Lung microvascular endothelial cell (primary cell): ENCODE measurements at places on chromosomes 2 and 18. TPM values are rescaled to one million over a fixed set of nuclear protein-coding genes. Genes with fewer than 3 reads are reported as not detected.

The OR6B2 gene
- not detected in 2 replicates for total RNA-seq

The SPATA3 gene
- not detected in 2 replicates for total RNA-seq

The MYO7B gene
- total RNA-seq: under 0.01 TPM in 2 replicates

The KCNE4 gene
- under 0.01 TPM in 2 replicates for total RNA-seq

The ACVR1 gene
- total RNA-seq: 11.1 and 13.3 TPM in 2 replicates

The ATIC gene
- total RNA-seq: 12.6 and 16.3 TPM in 2 replicates

The GCG gene
- total RNA-seq: not detected in 2 replicates

The WNT6 gene
- total RNA-seq: not detected in 2 replicates

The CFC1 gene
- not detected in 2 replicates for total RNA-seq

The TMEM200C gene
- total RNA-seq: not detected in 2 replicates

The G6PC2 gene
- total RNA-seq: not detected in 2 replicates

The PASK gene
- 4.4 and 8.7 TPM in 2 replicates for total RNA-seq

The TRAK2 gene
- 26.6 and 26.8 TPM in 2 replicates for total RNA-seq

The ASPRV1 gene
- total RNA-seq: under 0.01 TPM in 2 replicates

The PCARE gene
- not detected in 2 replicates for total RNA-seq

The REEP1 gene
- total RNA-seq: 4.8 and 14.5 TPM in 2 replicates

The MAP3K20 gene
- total RNA-seq: 17.9 and 19.2 TPM in 2 replicates

DNA sequence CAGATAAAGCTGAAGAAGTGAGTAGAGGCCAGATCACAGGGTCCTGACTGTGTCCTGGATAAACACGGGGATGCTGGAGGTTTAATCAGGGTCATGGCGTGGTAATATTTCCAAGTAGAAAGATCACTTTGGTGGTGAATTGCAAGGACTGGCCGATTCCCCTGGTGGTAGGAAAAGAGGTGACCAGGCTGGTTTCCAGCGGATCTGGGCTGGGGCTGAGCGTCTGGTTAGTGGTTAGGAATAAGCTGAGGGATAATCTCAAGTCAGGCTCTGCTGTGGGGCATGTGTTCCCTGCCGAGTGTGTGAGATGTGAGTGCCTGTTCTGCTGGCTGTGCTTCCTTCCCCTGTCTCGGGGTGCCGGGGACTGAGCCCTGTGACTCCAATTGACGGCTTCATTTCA is 484.0 kb downstream of the TSN start:
- DNase-seq: no peak

- DNase-seq: no peak
These were observed 722.7 kb downstream of the TSN start for GRCh38 chr2:122478117-122478516.

DNA sequence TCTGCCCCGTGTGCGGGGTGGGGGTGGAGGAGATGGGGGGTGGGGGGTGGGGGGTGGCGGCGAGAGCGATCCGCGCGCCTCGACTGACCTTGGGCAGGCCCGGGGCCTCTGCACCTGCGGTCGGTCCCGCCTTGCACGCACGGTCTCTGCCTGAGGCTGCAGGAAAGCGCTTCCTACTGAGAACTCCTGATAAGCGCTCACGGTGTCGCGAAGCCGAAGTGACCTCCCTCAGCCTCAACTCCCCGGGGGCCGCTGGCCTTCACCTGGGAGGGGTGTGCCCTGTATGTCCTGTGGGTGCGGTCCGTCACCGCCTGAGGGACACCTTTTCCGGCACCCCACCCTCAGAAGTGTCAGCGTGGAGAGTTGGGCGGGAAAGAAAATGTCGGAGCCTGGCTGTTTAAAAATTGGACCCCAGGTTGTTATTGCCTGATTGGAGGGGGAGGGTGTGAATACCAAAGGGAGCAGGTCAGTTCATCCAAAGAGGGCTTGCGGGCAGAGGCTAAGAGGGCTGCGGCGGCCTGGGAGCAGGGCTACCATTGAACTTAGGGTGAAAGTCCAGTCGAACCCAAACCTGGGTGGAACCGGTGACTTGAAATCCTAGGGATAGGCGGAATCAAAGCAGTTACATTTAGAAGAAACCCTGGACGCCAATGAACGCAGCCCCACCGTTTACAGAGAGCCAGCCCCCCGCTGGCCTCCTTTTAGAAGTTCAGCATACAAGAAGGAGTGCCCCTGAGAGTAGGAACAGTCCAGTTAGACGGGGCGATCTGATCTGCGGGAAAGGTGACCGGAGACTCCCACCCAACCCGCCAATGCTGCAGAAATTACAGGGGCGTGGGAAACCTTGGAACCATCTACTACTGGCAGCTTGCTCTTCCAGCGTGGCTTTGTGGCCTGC is 1.2 kb downstream of the MAL start:
- no peak for DNase-seq

DNA sequence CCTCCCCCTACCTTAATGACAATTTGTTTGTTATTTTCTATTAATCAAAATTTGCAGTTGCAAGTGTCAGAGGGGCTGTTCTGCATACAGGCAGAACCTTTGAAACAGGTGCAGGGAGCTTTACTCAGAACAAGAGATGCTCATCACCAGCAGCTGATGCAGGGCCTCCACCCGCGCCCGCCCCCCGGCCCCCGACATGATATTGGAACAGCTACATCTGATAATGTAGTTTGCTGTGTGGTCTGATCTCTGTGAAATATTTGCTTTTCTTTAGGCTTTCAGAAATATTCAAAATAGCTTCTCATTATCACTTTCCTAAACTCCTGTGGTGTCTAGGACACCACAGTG is 130.0 kb downstream of the PRKCE start:
- DNase-seq: no peak

DNA sequence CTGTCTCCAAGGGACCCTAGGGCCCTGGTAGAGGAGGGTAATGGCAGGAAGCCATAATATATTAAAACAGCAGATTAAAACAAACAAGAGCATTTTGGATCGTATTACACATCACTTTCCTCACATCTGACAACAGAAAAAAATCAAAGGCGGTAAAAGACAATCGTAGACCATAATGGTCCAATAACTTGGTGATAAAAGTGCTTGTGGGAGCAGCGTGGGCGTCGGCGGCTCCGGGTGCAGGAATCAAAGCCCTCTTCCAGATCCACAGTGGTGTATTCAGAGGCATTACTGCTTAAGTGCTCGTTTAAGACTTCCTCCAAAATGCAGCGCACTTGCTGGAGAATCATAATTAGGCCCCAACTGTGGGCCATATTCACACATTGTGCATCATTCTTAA is 68.0 kb downstream of the FECH start:
- DNase-seq: no peak

- peak; percentile 5 for DNase-seq
These were observed 125.5 kb upstream of the REV1 start for GRCh38 chr2:99615247-99615771.

- DNase-seq: peak; percentile 87
These were observed 40.6 kb upstream of the MRPL19 start for GRCh38 chr2:75605770-75606529.

GRCh38 chr2:119338826-119339561 is 27.6 kb downstream of the C2orf76 start:
- no peak for DNase-seq

DNA sequence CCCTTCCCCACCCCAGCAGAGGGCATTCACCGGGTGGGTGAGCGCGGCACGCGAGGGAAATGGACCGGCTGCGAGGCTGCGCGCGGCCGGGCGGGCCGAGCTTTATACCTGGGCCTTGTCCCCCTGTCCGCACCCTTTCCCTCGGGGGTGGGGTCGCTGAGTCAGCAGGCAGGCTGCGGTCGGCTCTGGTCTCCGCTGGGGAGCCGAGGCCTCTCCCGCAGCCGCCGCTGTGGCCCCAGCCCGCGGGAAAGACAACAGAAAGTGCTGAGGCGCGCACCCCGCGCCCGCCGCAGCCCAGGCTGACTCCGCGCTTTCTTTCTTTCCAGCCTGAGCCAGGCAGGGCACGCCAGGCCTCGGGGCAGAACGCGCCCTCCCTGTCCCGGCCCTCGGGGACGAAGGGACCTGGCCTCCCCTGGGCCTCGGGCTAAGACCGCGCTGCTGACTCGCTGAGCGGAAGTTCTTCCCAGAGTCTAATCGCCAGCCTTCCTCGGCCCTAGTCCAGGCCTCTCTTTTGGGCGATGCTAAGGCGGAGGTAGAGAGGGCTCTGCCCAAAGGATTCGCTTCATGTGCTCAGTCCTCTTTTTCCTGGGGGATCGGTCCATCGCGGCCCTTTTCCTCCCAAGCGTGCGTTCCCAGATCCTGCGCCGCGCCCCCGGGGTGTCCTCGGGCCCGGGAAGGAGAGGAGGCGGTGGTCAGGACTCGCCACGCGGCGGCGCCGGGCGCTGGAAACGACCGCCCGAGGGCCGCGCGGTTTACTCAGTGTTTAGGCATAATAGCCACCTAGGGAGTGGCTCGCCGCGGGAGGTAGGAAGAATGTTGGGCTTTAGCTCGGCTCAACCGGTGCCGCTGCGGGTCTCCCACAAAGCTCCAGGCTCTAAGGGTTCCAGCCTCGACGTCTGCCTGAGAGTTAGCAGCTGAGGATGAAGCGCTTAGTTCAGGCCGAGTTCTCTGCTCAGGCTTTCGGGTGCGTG is at the start of gene CRYBA2:
Gene CRYBA2, minus strand, starts transcription at position 78 of the 971 bp plus-strand sequence. CDS start 246 bp downstream, outside the sequence.
- no peak for DNase-seq

- DNase-seq: no peak
These were observed 266.1 kb upstream of the HDAC4 start for GRCh38 chr2:239666855-239667376.

- DNase-seq: no peak
These were observed 14.1 kb downstream of the NFE2L2 start for GRCh38 chr2:177250461-177250860.

- DNase-seq: no peak
These were observed 65.6 kb upstream of the REV1 start for GRCh38 chr2:99555404-99555803.

GRCh38 chr2:120551522-120551921 is 184.1 kb upstream of the GLI2 start:
- no peak for DNase-seq

- DNase-seq: no peak
These were observed 153.8 kb downstream of the PIEZO2 start for GRCh38 chr18:10995550-10995949.

- no peak for DNase-seq
These were observed 29.2 kb downstream of the ZCCHC2 start for GRCh38 chr18:62551972-62552513.

GRCh38 chr2:217900780-217901360 is 101.9 kb downstream of the TNS1 start:
- no peak for DNase-seq

- no peak for DNase-seq
These were observed 122.5 kb downstream of the MAIP1 start for GRCh38 chr2:200077838-200078237.

DNA sequence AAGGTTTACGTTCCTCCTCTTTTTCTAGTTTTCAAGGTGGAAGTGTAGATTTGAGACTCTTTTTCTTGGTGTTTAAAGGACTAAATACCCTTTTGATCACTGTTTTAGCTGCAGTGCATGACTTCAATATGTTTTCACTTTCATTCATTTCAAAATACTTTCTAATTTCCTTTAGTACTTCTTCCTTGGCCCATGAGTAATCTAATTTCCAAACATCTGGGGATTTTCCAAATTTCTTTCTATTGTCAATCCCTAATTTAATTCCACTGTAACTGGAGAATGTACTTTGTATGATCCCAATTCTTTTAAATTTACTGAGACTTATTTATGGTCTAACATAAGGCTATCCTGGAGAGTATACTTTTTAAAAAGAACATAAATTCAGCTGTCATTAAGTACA is 3.8 kb upstream of the RHBDD1 start:
- DNase-seq: no peak

- DNase-seq: no peak
These were observed 115.9 kb upstream of the FOSL2 start for GRCh38 chr2:28276807-28277206.

- DNase-seq: no peak
These were observed 115.6 kb downstream of the MBP start for GRCh38 chr18:77016936-77017335.

DNA sequence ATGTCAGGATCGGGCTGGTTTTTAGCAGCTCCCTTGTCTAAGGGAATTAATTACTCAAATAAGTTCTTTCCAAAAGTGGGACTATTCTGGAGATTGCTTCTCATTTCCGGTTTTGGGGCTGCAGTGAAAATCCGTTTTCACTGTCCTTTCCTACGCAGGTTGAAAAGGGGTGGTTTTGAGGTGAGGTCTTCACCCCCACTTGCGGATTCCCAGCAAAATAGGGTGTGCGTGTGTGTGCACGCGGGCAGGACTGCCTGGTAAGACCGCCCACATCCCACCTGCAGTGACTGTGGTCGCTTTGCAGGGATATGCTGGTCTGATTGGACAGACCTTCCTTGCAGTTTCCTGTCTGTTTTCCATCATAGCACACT is 472 bp upstream of the PLEKHM3 start:
- DNase-seq: no peak

DNA sequence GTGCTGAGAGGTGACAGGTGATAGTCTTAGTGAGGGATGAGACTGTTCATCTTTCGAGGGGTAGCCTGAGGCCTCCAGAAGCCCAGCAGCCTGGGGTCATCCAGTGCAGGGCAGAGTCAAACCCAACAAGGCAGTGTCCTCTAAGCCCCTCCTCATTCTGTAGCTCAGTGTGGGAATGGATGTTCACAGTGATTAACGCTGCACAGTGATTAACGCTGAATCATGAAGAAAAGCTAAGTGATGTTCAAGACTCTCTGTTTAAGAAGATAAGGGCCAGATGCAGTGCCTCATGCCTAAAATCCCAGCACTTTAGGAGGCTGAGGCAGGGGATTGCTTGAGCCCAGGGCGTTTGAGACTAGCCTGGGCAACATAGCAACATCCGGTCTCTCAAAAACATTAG is 56.3 kb upstream of the LAPTM4A start:
- no peak for DNase-seq

- DNase-seq: no peak
These were observed 77.7 kb downstream of the MYT1L start for GRCh38 chr2:2253172-2254016.

GRCh38 chr2:5945742-5946141 is 253.6 kb downstream of the SOX11 start:
- DNase-seq: no peak

DNA sequence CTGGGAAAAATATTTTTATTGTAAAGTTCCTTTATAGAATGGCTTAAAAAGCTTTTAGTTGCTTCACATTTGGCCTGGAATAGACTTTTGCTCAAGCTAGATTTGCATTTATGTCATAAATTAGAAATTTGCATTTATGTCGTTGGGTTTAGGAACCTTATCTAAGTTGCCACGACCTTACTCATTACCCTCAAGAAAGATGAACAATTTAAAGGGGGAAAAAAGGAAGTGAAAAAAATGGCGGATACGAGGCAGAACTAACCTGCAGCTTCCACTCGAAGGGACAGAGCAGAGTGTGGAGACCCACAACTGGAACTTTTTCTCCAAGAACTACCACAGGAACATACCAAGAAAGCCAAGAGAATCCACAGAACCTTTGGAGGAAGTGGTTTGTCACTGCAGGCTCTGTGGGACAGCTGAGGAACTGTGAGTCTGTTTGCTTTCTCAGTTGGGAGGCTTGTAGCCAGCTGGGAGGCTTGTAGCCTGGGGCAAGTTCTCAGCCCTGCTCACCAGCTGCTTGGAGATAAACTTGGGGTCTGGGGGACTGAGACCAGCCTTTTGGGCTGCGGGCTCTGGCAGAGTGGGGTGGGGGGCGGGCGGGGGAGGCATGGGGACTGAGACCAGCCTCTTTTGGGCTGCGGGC is 349.9 kb upstream of the MEIS1 start:
- DNase-seq: no peak
